ENCODE measurements at places on chromosomes 1 and 21. TPM values are rescaled to one million over a fixed set of nuclear protein-coding genes. Genes with fewer than 3 reads are reported as not detected.

PRR9 gene
- not detected for total RNA-seq

LYSMD1 gene
- total RNA-seq, result 1.7 TPM

RFX5 gene
- total RNA-seq, result 110 TPM

TMEM50B gene
- 34.5 TPM for total RNA-seq

DNA sequence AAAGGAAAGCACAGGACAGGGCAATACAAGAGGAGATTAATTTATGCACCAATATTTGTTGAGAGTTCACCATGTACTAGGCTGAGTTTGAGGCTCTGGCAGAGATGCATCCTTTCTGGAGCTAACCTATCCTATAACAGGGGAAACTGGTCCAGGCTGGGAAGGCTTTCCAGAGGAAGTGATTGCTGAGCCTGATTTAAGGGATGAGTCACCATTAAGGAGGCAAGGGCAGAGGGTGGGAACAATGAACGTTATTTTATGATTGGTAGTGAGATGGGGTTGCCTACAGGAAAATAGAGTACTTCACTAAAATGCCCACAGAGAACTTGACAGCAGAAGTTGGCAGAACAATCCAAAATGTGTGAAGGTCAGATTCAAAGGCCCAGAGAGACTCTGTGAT is 141.4 kb downstream of the PLPP3 start:
- no peaks in the 10 kb centered on the region for H3K27me3 ChIP-seq
- H3K4me3 ChIP-seq, result no peak overlapping the region

DNA sequence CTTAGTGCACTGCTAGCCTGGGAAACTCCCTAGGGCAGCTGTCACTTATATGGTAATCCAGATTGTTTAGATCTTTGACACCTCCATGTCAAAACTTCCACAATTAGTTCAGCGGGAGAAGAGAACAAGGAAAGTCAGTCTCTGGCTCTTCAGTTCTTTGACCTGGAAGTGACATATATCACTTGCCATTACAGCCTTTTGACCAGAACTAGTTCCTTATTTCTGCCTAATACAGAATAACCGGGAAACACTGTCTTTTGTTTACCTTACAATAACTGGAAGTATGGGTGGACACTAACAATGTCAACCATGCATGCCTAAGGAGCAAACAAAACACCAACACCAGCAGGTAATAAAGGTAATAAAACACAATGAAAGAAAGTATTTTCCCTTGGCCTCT is 68.3 kb downstream of the C4BPA start:
- no peak overlapping the region for H3K4me3 ChIP-seq
- H3K36me3 ChIP-seq, result no peaks in the 10 kb centered on the region
- no peaks in the 10 kb centered on the region for H3K4me1 ChIP-seq
- no peak overlapping the region for H3K27ac ChIP-seq
- no peak for DNase-seq

DNA sequence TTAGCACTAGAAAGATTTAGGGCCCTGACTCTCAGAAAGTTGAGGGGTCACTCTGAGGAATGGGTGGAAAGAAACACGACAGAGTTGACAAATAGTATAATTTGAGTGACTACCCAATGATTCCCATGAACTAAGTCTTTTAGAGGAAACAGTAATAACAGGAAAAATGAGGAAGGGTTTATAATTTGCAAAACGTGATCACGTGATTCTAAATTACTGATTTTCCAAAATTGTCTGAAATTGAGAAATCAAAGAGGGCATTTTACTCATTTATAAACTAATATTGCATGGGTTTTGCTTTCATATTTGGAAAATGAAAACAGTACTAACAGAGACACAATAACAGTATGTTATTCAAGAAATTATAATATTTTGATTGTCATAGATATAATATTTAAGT is 1335.7 kb downstream of the PLA2G4A start:
- no peak overlapping the region for H3K27ac ChIP-seq
- no peak overlapping the region for H3K4me3 ChIP-seq
- H3K36me3 ChIP-seq, result no peaks in the 10 kb centered on the region

DNA sequence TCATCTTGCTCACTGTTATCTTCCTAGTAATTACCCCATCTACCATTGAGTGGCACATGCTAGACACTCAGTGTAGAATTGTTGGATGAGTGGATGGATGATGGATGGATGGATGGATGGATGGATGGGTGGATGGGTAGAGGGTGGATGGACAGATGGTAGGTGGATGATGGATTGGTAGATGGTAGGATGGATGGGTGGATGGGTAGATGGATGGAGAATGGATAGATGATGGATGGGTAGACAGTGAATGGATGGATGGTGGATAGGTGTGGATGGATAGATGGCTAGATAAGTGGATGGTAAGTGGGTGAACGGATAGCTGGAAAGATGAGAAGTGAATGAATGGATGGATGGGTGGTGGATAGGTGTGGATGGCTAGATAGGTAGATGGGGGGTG is 165.3 kb upstream of the KLHDC7A start:
- H3K27me3 ChIP-seq, result no peaks in the 10 kb centered on the region
- no peaks in the 10 kb centered on the region for H3K36me3 ChIP-seq
- H3K4me1 ChIP-seq, result no peaks in the 10 kb centered on the region
